ENCODE measurements at places on chromosomes 2 and 18.

DNA sequence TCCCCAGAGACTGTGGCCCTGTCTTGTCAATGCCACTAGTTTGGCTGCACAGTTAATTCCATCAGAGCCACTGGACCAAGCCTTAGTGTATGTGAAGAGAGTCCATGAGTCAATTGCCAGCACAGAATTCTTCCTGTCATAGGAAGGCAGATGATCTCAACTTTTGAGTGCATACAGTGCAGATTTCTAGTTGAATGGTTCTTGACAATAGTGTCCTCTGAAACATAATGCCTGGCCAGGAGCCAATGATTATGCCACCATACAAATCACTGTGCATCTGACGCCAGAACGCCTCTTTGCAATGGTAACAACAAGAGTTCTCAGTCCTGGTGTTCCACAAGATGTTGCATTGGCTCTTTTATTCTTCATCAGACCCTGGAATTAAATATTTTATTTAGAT, 7.1 kb downstream of the NEUROD1 start:
- DNase-seq, result no peak

DNA sequence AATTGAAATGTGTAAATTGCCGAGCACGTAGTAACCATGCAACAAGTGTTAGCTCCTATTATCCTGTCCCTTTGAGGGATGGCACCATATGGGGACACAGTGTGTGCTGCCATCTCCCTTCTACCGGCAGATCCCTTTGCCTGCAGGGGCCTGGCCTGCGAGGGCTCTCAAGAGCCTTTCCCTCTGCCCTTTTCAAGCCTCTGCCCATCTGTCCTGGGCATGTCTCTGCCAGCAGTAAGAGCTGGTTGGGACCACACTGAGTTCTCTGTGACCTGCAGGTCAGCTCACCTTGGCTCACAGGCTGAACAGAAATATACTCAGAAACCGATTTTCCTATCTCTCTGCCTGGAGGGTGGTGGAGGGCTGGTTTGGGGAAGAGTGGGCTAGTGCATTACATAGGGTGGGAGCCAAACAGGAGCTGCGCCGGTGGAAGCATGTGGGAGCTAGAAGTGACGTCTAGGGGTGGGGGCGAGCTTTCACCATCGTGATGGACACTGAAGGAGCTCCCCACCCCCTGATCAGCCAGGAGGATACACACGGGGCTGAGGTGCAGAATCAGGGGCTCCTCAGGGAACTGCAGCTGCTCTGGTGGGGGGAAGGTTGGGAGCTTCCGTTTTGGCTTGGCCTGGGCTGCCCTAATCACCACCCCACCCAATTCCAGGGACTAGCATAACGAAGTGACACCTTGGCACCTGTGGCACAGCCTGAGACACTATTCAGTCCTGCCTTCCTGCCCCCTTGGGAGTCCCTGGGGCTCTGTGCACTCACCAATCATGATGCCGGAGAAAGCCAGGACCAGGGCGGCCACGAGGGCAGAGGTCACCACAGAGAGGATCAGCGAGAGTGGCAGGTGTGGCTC, 109.7 kb downstream of the CLIP4 start:
- no peak for DNase-seq

DNA sequence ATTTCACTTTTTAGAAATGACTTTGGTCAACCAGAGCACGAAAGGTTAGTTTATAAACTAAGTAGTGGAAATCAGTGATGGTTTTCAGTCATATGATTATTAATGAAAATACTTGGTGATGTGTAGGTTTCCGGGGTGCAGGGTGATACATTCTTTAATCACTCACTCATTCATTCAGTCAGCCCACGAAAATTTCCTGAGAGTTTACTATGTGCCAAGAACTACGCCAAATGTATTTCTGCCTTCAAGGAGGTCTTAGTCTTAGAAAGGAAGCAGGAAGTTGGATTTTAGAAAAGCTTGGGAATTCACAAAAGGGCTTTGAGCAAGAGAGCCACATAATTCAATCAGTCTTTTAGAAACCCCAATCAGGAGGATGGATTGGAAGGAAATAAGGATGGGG, 543.6 kb downstream of the PLCL1 start:
- no peak for DNase-seq

DNA sequence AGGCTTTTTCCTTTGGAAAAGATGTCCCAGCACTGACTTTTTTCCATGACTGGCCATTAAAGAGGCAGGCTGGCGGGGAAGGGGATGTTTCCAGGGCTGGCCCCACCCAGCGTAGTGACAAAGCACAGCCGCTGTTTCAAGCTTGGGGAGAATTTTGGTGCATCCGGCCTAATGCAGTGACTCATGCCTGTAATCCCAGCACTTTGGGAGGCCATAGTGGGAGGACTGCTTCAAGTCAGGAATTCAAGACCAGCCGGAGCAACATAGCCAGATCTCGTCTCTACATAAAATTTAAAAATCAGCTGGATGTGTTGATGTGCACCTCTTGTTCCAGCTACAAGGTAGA, 78.0 kb upstream of the SH3BP4 start:
- no peak for DNase-seq

DNA sequence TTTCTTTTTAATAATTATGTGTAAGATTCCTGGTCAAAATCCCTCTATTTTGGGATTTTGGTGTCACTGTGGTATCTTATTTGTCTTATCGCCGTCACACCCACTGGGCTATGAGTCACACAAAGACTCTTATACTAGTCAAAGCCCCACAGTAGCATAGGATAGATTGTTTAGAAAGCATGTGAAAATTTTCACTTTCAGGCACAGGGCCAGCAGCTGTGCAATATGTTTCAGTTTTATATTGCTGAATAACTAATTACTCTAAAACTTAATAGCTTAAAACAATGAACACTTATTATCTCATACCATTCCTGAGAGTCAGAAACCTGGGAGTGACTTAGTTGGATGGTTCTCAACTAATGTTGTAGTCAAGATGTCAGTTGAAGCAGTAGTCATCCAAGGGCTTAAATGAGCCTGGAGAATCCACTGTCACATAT, 24.0 kb downstream of the CFAP210 start:
- DNase-seq, result no peak

DNA sequence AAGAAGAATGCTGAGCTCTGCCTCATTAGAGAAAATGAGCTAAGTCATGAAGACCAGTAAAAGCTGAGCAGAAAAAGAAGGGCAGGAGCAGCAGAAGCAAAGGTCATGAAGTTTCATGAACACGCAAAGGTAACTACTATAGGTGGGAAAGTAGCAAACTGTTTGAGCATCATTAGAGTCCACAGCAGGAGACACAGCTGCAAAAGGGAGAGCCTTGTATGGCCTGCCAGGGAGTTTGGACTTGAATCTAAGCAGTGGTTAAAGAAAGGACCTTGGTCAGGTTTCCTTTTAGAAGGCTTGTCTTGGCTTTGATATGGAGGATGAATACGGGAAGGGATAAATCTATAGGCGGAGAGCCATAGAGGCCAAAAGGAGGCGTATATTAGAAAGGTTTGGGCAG, 34.0 kb downstream of the DAPL1 start:
- no peak for DNase-seq

DNA sequence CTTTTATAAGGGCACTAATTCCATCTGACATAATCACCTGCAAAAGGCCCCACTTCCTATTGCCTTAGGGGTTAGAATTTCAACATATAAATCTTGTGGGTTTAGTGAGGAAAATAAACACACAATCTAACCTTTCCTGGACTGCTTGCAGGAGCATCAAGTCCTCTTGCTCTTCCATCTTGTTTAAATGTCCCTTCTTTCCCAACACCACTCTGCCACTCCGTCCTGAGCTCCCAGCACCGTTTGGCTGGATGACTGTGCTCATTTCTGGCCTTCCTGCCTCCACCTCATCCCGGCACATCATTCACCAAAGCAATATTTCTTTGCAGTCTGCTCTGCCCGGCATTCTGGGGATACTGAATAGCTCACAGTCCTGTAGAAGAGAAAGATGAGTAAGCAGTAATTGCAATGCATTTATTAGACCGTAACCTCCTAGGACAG, 247.8 kb downstream of the BCL2 start:
- no peak for DNase-seq

DNA sequence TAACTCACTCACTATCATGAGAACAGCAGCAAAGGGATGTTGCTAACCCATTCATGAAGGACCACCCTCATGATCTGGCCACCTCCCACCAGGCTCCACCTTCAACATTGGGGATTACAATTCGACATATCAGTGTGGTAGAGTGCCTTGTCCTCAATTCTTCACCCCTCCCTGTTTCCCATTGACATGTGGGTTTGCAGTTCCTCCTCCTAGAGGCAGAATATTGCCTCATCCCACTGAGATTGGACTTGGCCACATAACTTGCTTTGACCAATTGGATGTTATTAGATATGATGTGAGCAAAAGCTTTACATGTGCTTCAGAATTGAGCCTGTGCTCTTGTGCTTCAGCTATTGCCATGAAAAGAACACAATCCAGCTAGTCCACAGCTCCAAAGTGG, 217.0 kb upstream of the CXCR4 start:
- DNase-seq, result no peak

GRCh38 chr2:28135324-28135723, 244.8 kb downstream of the BABAM2 start:
- DNase-seq, result no peak

DNA sequence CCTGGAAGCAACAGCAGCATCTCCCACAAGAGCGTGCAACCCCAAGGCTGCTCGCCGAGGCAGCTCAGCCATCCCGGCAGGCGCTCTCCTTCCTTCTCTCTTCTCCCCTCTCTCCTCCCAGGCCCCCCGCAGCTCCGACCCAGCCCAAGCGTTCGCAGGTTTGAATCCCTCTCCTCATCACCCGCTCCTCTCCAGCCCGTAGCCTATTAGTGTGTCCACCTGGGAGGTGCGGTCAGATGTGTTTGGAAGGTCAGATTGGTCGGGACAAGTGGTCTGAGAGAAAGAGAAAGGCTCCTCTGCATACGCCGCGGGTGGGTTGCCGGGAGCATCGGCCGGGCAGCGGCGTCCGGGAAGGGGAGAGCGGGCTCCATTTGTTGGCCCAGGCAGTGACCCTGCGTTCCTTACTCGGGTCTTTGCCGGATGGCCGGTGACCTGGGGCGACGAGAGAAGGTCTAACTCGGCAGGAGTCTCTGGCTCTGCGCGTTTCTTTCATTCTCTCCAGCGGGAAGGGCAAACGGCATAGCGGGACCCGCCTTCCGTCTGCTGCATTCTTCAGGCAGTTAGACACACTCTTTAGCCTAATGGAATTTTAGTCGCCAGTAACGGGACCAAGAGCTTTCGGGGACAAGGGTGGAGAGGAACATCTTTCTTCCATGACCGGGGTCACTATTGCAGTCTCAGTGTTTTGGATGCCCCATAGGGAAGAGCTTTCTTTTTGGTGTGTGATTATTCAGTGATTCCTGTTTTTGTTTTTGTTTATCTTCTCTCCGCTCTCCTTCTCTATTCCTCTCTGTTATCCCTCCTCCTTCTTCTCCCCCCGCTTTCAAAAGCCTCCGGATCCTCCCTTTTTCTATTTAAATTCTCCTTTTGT, 1.1 kb upstream of the TMEFF2 start:
- no peak for DNase-seq

GRCh38 chr2:11866358-11867335, 120.2 kb downstream of the LPIN1 start:
- DNase-seq, result no peak

DNA sequence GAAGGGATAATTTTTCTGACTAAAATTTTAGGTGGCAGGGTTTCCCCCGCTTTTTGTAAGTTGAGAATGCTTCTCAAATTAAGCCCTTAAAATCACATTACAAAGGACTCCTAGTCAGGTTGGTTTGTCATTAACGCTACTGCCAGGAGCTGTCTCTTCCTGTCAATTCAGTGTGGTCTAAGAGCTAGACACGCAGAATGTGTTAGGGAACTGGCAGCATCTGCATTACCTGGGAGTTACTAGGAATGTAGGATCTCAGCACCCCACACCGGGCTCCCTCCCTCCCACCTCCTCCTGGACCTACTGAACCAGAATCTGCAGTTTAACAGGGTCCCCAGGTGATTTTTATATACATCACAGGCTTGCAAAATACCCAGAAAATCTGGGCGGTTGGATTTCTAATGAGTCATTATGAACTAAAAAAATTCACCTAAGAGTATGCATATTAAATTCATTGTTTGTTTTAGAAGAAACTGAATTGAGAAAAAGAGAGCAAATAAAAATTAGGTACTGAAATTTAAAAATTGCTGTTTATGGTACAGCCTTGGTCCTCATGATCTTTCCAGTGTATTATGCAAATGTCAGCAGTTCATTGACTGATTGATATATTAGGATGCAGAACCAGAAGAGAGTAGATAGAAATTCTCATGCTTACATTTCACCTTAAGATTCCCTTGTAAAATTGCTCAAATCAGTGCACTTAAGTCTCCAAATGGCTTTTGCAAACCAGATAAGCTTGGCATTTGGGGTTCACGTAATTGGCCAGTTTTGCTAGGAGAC, 130.9 kb upstream of the ITGA6 start:
- DNase-seq, result no peak

GRCh38 chr2:107591561-107592279, 235.0 kb upstream of the RGPD4 start:
- no peak for DNase-seq

DNA sequence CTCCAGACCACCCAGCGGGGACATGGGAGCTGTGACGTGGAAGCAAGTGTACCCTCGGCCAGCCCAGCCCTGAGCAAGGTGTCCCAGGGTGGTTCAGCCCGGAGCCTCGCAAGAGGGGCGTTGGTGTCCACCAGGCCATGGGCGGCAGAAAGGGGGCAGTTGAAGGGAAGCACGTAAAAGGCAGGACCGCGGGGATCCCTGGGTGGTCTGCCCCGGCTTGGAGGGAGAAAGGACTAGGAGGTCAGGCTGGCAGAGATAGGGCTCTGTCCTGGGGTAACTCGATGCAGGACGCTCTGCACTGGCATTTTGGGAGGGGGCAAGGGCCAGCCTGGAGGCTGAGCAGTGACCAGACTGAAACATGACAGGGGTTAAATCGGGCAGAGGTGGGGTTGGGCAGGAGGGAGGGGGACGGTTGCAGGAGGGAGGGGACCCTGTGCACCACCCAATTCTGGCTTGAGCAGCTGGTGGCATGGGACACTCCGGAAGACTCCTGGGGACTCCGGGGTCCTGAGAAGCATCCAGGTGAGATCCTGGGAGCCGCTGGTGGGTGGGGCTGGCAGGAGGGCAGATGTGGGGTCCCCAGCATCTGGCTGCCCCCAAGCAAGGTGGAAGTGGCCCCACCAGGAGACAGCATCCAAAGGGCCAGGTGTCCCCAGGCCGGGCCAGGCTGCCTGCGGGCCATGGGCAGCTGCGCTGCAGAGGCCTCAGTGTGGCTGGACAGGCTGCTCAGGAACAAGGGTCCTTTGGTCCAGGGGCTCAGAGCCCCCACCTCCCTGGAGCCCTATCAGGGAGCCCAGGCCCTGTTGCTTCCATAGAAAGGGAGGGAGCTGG, 46.8 kb upstream of the GPC1 start:
- no peak for DNase-seq

GRCh38 chr18:37537868-37538525, 27.6 kb downstream of the CELF4 start:
- DNase-seq, result peak; percentile 6

GRCh38 chr18:61546590-61546989, 213.4 kb downstream of the CDH20 start:
- DNase-seq, result no peak

- no peak for DNase-seq
Observed at GRCh38 chr18:77068321-77069312, 64.0 kb downstream of the MBP start.

Measured in stimulated activated CD8-positive, alpha-beta memory T cell treated with anti-CD3 and anti-CD28 coated beads, Interleukin-15, amount 100 ng/mL, for 24 hours (primary cell).